ENCODE measurements at places on chromosomes 1 and 21.

GRCh38 chr1:193457676-193458075, 271.3 kb upstream of the B3GALT2 start:
- no peak for DNase-seq

- DNase-seq, result no peak
Measured at GRCh38 chr1:2506901-2507565, 19.4 kb downstream of the PANK4 start.

DNA sequence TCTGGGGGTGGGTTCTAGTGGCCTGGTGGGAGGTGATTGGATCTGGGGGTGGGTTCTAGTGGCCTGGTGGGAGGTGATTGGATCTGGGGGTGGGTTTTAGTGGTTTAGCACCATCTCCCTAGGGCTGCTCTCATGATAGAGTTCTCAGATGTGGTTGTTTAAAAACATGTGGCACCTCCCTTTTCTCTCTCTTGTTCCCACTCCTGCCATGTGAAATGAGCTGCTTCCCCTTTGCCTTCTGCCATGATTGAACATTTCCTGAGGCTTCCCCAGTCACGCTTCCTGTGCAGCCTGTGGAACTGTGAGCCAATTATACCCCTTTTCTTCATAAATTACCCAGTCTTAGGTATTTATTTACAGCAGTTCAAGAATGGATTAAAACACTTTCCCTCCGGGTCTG, 327.3 kb upstream of the AJAP1 start:
- no peak for DNase-seq

- no peak for DNase-seq
Measured at GRCh38 chr1:66033781-66034180, 241.1 kb downstream of the PDE4B start.

- DNase-seq, result no peak
Measured at GRCh38 chr1:56934430-56935060, 31.3 kb downstream of the C8B start.

DNA sequence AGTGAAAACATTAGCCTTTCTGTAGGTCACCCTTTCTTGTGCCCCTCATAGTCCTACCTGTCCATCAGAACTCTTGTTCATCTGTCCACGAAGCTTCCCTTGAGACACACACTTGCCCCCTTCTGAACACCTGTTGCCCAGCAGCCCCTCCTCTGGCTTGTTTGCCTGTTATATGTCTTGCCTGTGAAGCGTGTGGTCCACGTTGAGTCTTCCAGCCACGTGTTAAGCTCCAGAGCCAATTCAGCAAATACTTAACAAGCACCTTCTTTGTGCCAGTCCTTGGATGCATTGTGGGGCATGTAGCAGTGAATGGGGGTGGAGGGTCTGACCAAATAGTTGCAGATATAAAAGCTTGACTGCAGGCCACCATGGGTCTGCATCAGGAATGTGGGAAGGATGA, 66.6 kb downstream of the MAN1C1 start:
- no peak for DNase-seq

DNA sequence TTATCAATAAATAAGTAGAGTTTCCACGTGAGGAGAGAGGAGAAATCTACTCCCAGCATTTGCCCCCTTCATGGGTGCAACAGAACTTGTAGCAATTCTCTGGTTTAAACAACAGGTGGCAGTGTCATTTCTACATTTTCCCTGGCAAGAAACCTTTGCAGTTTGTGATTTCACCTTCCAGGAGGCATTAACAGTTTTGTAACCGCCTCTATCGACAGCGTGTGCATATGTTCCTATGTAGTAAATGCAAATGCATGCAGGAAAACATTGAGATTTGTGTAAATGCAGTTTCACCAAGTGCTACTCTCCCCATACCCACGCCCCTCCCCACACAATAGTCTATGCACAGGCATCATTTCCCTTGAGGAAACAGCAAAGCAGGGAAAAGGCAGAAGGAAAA, 494.7 kb downstream of the SMYD3 start:
- no peak for DNase-seq

- no peak for DNase-seq
Measured at GRCh38 chr1:78894811-78895210, 111.7 kb downstream of the ADGRL4 start.
